Effector memory CD8-positive, alpha-beta T cell (primary cell): ENCODE measurements at places on chromosomes 6 and 20.

- peaks cover 17% of the 10 kb centered on the region for H3K27me3 ChIP-seq
- no peaks in the 10 kb centered on the region for H3K36me3 ChIP-seq
- no peaks in the 10 kb centered on the region for H3K4me1 ChIP-seq
- no peak for DNase-seq
- H3K27ac ChIP-seq = no peak overlapping the region
- no peak overlapping the region for H3K4me3 ChIP-seq
These were observed 233.0 kb downstream of the ANKRD60 start for GRCh38 chr20:57995381-57995977.

DNA sequence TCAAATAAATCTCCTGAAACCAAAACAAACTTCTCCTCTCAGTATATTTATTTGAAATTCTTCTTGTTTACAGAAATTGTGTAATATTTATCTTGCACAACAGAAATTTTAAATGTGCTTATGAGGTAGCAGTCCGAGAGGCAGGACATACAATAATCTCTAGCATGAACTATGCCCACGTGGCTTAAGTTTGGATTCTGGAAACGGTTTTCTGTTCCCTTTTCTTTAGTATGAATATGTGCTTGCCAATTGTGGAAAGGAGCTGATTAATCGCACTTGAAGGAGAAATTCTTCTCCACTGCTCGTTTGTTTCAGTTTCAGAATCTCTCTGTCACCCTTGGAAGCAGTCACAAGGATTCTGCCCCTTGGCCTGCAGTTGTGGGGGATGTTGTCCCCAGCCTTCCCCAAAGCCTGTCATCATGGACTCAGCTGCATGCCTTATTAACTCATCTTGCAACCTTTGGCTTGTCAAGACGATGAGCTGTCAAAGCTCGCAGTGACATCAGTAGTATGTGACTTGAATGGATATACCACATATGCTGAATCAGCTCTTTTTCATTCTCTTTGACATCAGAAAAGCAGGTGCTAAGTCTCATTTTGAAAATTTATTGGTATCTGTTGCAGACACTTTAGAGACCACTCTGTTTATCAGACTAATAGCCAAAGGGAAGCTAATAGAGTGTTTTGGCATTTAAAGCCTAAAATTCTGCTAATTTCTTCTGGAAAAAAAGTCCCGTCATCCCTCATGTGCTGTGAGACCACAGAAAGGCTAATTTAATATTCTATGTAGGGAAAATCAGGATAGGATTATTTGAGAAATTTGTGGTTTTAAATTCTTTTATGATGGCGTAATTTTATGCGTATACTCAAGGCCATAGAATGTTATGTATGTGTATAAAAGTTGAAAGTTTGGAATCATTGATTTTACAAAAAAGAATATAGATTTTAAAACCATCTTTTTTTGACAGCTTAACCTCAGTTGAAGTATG lies 186.8 kb downstream of the ARID1B start:
- peak overlapping the region; percentile 67 for H3K27ac ChIP-seq
- no peak for DNase-seq
- H3K4me1 ChIP-seq = peaks cover 59% of the 10 kb centered on the region
- no peaks in the 10 kb centered on the region for H3K27me3 ChIP-seq
- no peaks in the 10 kb centered on the region for H3K36me3 ChIP-seq
- no peak overlapping the region for H3K4me3 ChIP-seq

GRCh38 chr20:50747275-50747674 lies 15.9 kb downstream of the PARD6B start:
- peak overlapping the region; percentile 0 for H3K27ac ChIP-seq
- H3K4me1 ChIP-seq = peaks cover 3% of the 10 kb centered on the region
- H3K4me3 ChIP-seq = no peak overlapping the region

DNA sequence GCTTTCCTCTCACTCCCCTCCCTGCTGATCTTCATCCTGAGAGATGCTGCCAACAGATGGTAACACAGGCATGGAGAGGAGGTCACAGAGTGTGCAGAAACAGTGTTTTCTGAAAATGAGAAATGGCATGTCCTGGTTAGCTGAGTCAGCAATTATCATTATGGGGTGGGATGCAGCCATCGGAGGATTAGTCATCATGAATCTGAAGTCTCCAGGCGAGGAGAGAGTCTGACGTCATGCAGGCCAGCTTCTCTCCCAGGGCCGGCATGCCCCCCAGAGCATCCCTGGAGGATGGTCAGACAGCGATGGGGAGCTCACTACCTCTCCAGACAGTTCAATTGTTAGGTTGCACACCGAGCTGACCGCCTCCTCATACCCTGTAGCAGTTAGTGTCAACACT lies 4.7 kb upstream of the GTSF1L start:
- H3K4me3 ChIP-seq = no peak overlapping the region
- no peak for DNase-seq
- H3K27me3 ChIP-seq = peaks cover 62% of the 10 kb centered on the region
- H3K4me1 ChIP-seq = peaks cover 6% of the 10 kb centered on the region
- H3K27ac ChIP-seq = no peak overlapping the region
- no peaks in the 10 kb centered on the region for H3K36me3 ChIP-seq

- H3K4me1 ChIP-seq = no peaks in the 10 kb centered on the region
- H3K27ac ChIP-seq = no peak overlapping the region
- DNase-seq = no peak
- H3K36me3 ChIP-seq = no peaks in the 10 kb centered on the region
- no peak overlapping the region for H3K4me3 ChIP-seq
These were observed 368.1 kb upstream of the MARCKS start for GRCh38 chr6:113488812-113489685.

GRCh38 chr6:140879946-140880345 lies 1252.8 kb upstream of the GJE1 start:
- H3K27me3 ChIP-seq = no peaks in the 10 kb centered on the region
- DNase-seq = no peak
- H3K36me3 ChIP-seq = no peaks in the 10 kb centered on the region

GRCh38 chr6:7532232-7532631 lies 9.2 kb upstream of the DSP start:
- no peak overlapping the region for H3K4me3 ChIP-seq
- H3K27me3 ChIP-seq = peaks cover 54% of the 10 kb centered on the region
- no peak for DNase-seq
- H3K4me1 ChIP-seq = no peaks in the 10 kb centered on the region
